ENCODE measurements at places on chromosomes 7 and 10. TPM values are rescaled to one million over a fixed set of nuclear protein-coding genes. Genes with fewer than 3 reads are reported as not detected.
A peak's percentile ranks its signal among the peaks of the same experiment; 100 is the strongest.

DNA sequence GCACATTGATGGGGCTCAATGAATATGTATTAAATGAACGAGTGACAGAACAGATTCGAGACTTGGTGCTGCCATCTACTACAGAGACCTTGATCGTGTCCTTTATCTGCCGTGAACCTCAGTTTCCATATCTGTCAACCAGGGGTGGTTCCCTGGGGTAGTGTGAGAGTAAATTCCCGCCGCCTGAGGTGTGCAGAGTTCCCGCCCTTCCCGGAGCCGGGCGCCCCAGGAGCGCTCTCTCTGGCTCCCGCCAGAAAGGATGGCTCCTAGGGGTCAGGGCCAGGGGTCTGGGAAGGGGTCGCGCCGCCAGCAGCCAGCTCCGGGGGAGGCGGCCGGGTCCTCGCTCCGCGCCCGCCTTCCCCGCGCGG is 333 bp upstream of the PLCE1 start:
- H3K4me3 ChIP-seq, result peak overlapping the region; percentile 83
- no peaks in the 10 kb centered on the region for H3K27me3 ChIP-seq
- H3K36me3 ChIP-seq, result no peaks in the 10 kb centered on the region
- H3K27ac ChIP-seq, result peak overlapping the region; percentile 67

DNA sequence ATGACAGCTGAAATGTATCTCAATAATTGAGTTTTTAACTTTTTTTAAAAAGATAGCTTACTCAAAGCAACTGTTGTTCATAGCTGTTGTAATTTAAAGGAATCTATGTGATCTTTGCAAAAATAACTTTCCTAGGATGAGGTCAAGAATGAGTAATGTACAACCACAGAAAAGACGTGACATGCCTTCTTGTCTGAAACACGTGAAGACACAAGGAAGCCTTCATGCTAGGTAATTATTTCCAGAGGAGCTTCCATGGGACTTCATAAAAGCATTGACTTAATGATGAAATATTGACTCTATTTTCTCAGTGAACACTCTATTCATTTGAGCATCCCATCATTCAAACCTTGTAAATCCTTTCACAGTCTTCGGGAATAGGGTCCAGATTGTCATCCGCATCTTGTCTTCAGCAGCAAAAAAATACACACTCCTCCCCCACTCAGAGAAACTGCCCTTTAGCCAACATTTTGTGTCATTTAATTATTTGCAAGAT is 528.0 kb downstream of the NRG3 start:
- DNase-seq, result no peak
- H3K4me1 ChIP-seq, result no peaks in the 10 kb centered on the region
- no peak overlapping the region for H3K4me3 ChIP-seq
- H3K36me3 ChIP-seq, result no peaks in the 10 kb centered on the region
- no peaks in the 10 kb centered on the region for H3K27me3 ChIP-seq
- H3K27ac ChIP-seq, result no peak overlapping the region

- H3K36me3 ChIP-seq, result no peaks in the 10 kb centered on the region
- H3K27ac ChIP-seq, result no peak overlapping the region
- H3K4me1 ChIP-seq, result no peaks in the 10 kb centered on the region
- DNase-seq, result no peak
- no peak overlapping the region for H3K4me3 ChIP-seq
Measured at GRCh38 chr7:48285373-48285772, 114.1 kb downstream of the ABCA13 start.

The HKDC1 gene
- total RNA-seq, result 0.14 TPM

GRCh38 chr7:134368851-134369544 is 52.3 kb upstream of the SLC35B4 start:
- no peaks in the 10 kb centered on the region for H3K27me3 ChIP-seq
- H3K27ac ChIP-seq, result no peak overlapping the region
- H3K4me3 ChIP-seq, result no peak overlapping the region

DNA sequence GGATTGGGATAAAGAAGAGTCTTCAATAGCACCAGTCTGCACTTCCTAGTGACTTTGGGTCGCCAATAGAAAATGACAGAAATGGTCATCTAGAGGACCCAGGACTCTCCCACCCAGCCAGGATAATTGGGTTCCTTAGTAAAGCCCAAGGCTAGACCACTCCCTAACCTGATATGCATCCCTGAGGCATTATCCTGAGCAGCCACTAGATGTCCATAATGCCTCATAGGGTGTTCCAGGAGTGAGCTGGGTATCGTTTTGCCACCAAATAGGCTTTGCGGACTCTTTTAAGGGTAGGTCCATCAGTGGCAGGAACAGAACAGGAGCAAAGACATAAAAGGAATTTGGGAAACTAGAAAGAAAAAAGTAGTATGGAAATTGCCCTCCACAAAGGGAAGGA is 4.5 kb upstream of the LRRC4 start:
- no peak for DNase-seq
- no peak overlapping the region for H3K4me3 ChIP-seq
- no peak overlapping the region for H3K27ac ChIP-seq
- no peaks in the 10 kb centered on the region for H3K36me3 ChIP-seq
- no peaks in the 10 kb centered on the region for H3K27me3 ChIP-seq

The CACNA2D1 gene
- total RNA-seq, result 44.7 TPM

The A1CF gene
- total RNA-seq, result not detected

DNA sequence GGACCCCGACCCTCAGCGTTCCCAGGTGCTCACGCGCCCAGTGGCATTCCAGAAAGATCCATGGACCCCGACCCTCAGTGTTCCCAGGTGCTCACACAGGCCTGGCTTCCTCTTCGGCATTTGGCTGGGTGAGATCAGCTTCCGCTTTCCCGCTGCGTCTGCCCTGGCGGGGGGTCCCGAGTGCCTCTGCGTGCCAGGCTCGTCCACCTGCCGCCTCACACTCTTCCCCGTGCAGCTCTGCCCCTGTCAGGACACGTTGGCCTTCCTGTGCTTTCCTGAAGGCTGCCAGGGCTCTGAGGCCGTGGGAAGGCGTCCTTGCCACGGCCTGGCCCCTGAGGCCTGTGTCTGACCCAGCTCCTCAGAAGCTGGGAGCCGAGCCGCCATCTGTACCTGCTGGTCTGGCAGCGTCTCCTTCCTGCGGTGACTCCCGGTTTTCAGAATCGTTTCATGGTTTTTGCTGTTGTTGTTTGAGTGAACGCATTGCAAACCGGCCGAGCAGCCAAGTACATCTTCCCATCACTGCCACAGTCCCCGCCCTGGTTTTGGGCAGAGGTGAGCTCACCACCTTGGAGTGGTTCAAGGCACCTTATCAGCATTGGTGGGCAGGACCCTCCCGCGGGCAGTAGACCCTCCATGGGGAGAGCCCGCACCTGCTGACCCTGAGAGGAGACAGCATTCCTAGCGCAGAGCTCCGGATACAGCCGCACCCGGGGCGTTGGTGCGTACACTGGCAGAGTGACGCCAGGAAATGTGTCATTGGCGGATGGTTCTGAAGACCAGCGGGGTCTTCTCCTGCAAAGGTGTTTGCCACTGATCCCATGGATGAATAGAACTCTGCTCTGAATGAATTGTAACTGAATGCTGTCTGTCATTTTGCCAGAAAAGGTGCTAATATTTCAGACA is 17.4 kb downstream of the NKX6-2 start:
- no peaks in the 10 kb centered on the region for H3K27me3 ChIP-seq
- H3K27ac ChIP-seq, result no peak overlapping the region
- H3K4me1 ChIP-seq, result no peaks in the 10 kb centered on the region
- no peak overlapping the region for H3K4me3 ChIP-seq
- DNase-seq, result no peak

DNA sequence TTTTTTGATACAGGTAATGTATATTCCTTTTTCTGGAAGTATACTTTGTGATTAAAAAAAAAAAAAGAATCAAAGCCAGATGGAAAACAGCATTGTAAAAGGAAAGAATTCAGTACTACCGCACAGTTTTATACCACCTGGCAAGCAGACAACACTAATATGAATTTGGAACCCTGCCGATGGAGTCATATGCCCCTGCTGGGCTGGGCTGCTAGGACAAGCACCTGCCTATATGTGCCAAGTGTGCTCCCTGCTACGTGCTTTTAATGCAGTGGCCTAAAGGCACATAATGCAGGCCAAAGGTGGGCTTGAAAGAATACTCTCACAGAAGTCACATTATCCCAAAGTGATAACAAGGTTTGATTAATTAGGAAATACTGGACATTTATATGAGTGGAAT is 29.8 kb upstream of the WAC start:
- H3K27me3 ChIP-seq, result no peaks in the 10 kb centered on the region
- H3K27ac ChIP-seq, result no peak overlapping the region
- no peak overlapping the region for H3K4me3 ChIP-seq
- no peaks in the 10 kb centered on the region for H3K4me1 ChIP-seq
- no peak for DNase-seq

The CDHR3 gene
- total RNA-seq, result 1.5 TPM

DNA sequence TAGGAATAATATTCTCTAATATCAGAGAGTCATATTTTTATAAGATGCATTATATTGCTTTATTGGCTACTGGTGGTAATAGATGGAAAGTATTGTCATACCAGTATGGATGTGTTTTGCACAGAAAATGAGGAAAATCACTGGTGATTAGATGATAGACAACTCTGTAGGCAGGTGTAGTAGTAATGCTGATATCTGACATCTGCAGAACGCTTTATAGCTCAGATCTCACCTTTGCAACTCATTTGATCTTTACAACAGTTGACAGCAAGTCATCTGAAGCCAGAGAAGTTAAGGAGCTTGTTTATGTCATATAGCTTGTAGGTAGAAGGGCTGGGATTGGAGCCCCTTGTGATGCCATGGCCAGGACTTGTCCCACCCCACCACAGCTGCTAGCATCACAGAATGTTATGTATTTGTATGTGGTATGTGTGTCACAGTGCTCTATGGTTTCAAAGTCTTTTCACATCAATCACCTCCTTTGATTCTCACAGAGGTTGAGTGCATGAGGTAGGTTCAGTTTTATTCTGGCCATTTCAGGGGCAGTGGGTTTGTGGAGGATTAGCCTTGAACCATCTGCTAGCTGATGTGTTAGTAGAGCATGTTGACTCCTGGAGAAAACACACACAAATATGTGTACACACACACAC is 140.0 kb downstream of the SORCS3 start:
- no peaks in the 10 kb centered on the region for H3K36me3 ChIP-seq
- no peak overlapping the region for H3K27ac ChIP-seq
- H3K4me3 ChIP-seq, result no peak overlapping the region
- no peaks in the 10 kb centered on the region for H3K4me1 ChIP-seq
- DNase-seq, result no peak
- no peaks in the 10 kb centered on the region for H3K27me3 ChIP-seq

DNA sequence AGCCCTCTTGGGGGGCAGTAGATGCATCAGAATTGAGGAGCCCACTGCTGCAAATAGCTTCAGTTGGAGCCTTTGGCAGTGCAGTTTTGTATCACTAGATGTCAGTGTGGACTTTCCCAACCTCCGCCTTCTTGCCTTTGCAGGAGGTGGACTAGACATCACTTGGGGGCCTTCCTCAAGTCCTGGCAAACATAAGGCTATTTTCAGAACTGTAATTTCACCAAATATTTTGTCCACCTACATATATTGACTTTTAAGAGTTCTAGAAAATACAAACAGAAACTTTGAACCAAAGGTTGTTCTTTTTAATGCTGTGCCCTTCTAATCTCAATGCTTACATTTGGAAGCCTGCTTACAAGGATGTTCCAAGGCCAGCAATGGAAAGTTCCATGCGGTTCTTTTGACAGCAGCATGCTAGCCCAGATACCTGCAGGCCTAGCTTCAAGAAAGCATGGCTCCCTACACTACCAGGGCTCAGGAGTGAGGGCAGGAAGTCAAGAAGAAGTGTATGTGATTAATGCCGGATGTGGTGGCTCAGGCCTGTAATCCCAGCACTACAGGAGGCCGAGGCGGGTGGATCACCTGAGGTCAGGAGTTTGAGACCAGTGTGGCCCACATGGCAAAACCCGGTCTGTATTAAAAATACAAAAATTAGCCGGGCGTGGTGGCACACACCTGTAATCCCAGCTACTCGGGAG is 8.0 kb upstream of the ZNRF2 start:
- no peaks in the 10 kb centered on the region for H3K4me1 ChIP-seq
- H3K36me3 ChIP-seq, result no peaks in the 10 kb centered on the region
- no peak overlapping the region for H3K27ac ChIP-seq

The AKR1E2 gene
- total RNA-seq, result 11.1 TPM

GRCh38 chr10:98269435-98269912 is 1.5 kb upstream of the LOXL4 start:
- peak; percentile 86 for DNase-seq
- no peaks in the 10 kb centered on the region for H3K36me3 ChIP-seq
- H3K4me1 ChIP-seq, result peaks cover 14% of the 10 kb centered on the region
- no peaks in the 10 kb centered on the region for H3K27me3 ChIP-seq
- peak overlapping the region; percentile 97 for H3K27ac ChIP-seq

DNA sequence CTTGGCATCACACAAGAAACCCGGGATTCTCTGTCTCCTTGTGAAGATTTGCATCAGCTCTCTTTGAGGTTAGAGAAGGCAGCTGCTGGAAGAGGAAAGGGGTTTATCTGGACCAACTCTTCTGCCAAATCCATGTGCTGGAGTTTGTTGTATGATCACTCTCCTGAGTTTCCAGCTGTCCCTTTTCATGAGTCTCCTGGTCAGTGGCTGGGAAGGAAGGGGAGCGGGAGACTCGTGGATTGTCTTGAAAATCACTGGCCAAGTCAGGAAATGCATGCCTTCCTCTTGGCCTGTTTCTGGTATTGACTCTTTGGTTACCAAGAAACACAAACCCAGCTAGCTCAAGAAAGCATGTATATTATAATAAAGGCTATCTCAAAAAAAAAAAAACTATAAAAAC is 38.8 kb downstream of the TACR2 start:
- peaks cover 32% of the 10 kb centered on the region for H3K4me1 ChIP-seq
- no peak overlapping the region for H3K4me3 ChIP-seq
- no peaks in the 10 kb centered on the region for H3K27me3 ChIP-seq
- peak overlapping the region; percentile 58 for H3K27ac ChIP-seq
- no peak for DNase-seq

- no peak for DNase-seq
- no peaks in the 10 kb centered on the region for H3K36me3 ChIP-seq
- H3K27ac ChIP-seq, result no peak overlapping the region
- no peak overlapping the region for H3K4me3 ChIP-seq
- H3K4me1 ChIP-seq, result no peaks in the 10 kb centered on the region
Measured at GRCh38 chr10:10350050-10350449, 667.6 kb upstream of the CELF2 start.

DNA sequence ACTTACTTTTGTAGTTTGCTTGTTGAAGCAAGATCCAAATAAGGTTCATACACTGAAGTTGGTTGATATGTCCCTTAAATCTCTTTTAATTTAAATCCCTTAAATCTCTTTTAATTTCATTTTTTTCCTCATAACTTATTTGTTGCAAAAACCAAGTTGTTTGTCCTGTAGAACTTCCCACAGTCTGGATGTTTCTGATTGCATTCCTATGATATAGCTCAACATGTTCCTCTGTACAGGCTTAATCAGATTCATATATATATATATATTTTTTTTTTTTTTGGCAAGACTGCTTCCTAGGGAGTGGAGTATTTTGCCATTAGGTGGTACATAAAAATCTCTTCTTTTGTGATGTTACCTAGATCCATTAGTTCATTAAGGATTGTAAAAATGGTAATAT is 174.9 kb upstream of the MKLN1 start:
- no peak overlapping the region for H3K27ac ChIP-seq
- no peaks in the 10 kb centered on the region for H3K27me3 ChIP-seq
- H3K4me3 ChIP-seq, result no peak overlapping the region
- DNase-seq, result no peak
- H3K36me3 ChIP-seq, result no peaks in the 10 kb centered on the region

All from thoracic aorta (tissue), 2 donors.